Activated CD4-positive, alpha-beta T cell treated with anti-CD3 and anti-CD28 coated beads, Interleukin-2, Interleukin-6, amounts not matched to agents 100 ng/mL and 50 ng/mL, durations not matched to agents 16 hours and 8 hours (primary cell): ENCODE measurements at places on chromosomes 16 and 17.

DNA sequence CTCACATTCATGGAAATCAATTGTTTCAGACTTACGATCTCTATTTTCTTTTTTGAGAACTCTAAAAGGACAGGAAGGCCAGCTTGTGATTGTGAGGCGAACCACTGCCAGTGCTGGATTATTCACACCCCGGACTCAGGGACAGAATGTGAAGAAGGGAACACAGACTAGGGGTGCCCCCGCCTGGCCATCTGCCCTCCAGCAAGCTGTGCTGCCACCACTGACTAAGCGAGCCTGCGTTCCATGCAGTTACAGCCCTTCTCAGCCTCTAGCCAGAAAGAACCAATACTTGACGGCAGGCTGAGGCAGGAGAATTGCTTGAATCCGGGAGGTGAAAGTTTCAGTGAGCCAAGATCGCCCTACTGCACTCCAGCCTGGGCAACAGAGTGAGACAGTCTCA, 2.8 kb downstream of the HAGH start:
- DNase-seq: peak; percentile 27

DNA sequence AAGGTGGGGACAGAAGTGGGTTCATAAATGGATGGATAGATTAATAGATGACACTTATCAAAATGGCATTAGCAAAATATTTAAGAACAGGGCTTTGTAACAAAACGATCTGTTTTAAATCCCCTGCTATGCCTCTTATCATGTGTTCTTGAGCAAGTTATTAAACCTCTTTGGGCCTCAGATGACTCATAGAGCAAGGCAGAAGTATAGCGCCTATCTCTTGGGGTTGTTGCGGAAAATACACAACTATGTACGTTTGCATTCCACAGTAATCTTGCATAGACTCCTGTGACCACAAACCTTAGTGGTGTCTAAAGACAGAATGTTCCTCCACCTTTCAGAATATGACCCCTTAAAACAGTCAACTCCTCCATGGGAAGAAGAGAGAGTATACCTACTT, 116.8 kb downstream of the CDYL2 start:
- no peak for DNase-seq

DNA sequence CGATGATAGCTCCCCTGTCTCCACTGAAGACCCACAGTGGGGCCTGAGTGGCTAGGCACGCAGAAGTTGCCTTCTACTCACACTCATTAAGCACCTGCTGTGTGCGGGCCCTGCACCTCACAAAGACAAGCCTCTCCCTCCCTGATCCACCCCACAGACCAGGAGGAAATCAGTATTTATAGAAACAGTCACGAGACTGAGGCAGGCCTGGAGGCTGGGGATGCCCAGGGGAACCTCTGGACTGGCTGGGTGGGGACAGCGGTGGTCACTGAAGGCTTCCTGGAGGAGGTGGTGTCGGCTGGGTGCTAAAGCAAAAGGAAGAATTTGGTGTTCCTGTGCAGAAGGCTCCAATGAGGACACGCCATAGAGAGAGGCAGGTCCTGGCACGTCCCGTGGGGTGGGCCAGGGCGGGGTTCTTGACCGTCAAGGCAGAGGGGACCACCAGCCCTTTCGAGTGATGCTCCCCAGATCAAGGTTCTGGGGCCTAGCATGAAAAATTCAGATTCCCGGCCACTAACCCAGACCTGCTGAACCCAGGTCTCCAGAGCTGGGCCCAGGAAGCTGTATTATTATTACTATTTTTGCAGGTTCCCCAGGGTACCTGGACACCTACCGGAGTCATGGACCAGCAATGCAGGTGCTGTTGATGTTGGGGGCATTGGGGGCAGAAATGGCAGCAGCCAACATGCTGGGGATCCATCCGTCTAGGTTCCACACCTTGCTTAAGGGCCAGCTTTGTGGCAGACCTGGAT, 23.0 kb downstream of the PPL start:
- no peak for DNase-seq

- no peak for DNase-seq
Measured at GRCh38 chr16:82881516-82881915, 254.7 kb downstream of the CDH13 start.

DNA sequence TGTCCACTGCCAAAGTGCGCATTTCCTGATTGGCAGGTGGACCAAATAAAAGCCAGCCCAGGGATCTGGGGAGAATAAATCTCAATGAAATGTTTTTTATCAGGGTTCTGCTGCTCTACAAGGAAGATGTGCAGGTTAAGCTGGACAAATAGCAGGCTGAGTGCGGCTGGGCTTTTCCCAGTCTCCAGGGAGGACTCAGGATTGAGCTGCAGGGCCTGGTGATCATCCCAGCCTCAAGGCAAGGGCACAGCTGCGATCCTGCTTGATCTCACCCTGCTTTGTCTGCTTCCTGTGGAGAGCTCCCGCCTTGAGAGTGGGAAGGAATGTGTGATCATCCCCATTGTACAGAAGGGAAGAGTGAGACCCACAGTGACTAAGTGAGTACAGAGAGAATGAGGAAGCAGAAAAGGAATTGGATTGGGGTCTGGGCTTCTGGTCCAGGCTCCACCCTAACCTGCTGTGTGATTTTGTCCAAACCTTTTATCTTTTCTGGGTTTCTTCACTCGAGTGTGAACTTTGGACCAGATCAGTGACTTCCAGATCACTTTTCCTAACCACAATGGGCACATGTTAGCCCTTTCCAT, 75.3 kb upstream of the CRHR1 start:
- no peak for DNase-seq

- no peak for DNase-seq
Measured at GRCh38 chr16:56689171-56689570, 6.9 kb downstream of the MT1X start.

- no peak for DNase-seq
Measured at GRCh38 chr17:78572239-78573205, 4.7 kb downstream of the DNAH17 start.

DNA sequence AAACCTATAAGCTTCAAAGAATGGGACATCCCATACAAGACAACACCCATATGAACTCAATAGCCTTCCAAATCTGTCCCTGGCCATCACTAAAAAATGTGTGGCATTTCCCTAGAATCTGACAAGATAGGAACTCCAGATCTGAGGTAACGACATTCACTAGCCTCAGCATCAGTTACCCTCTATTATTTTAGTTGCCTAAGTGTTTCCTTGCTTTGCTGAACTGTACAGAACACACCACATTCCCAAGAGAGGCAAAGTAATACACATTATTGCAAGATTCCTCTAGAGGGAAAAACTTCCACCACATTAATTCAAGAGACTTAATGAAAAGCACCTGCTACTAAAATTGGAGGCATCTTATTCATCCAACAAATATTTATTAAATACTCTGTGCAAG, 5.0 kb downstream of the LSM12 start:
- DNase-seq: no peak
